Left lung (tissue), 14 donors: ENCODE measurements at places on chromosomes 1 and 21. TPM values are rescaled to one million over a fixed set of nuclear protein-coding genes. Genes with fewer than 3 reads are reported as not detected.

DNA sequence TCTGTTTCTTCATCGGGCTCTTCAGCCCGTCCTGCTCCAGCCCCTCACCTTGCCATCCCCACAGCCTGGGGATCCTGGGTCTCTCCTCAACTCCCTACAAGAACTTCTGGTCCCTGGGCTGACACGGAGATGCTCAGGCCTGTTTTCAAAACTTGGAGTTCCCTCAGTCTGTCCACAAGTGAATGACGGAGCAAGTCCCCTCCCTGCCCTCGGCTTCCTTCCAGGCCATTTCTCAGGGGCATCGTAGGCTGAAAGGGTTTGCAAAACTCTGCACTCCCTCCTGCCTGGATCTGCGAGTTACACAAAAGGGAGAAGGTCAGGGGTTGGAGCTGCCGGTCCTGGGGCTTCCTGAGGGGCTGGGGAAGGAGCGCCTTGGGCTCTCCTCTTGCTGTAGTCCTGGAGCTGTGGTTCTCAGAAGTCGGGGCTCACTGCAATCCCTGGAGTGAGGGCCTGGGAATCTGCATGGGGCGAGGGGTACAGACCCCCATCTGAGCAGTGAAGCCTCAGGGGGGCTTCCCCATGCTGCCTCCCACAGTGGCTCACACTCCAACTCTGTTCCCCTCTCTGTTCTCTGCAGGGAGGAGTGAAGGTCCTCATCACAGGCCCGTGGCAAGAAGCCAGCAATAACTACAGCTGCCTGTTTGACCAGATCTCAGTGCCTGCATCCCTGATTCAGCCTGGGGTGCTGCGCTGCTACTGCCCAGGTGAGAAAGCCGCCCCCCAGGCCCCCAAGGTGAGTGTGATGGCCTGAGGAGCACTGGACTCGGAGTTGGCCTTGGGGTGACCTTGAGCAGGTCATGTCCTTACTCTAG lies 100.6 kb upstream of the VAMP3 start:
- H3K36me3 ChIP-seq, result no peaks in the 10 kb centered on the region
- no peak for DNase-seq
- no peak overlapping the region for H3K4me3 ChIP-seq
- H3K4me1 ChIP-seq, result no peaks in the 10 kb centered on the region
- H3K27ac ChIP-seq, result no peak overlapping the region

The LDLRAD2 gene
- 5.7 TPM for polyA plus RNA-seq

DNA sequence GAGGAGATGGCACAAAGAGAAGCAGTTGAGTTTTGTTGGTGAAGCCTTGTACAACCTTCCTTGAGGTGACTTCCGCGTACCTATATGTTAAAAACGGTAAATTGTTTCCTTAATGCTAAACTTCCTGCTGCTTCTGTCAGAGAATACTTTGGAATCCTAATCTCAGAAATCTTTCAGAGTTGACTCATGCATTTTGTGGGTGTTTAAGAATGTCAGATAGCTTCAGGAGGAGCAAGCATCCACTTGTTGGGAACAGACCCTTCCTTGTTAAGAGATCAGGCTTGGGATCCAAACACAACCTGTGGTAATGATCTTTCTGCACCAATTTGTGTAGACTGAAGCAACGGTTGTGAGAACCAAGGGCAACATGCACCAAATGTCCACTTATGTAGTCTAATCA lies 29.5 kb downstream of the AK4 start:
- no peaks in the 10 kb centered on the region for H3K36me3 ChIP-seq
- DNase-seq, result no peak
- no peaks in the 10 kb centered on the region for H3K27me3 ChIP-seq
- H3K4me1 ChIP-seq, result peaks cover 38% of the 10 kb centered on the region
- no peak overlapping the region for H3K27ac ChIP-seq
- H3K4me3 ChIP-seq, result no peak overlapping the region

GRCh38 chr1:160222546-160222945 lies 17.4 kb downstream of the PEA15 start:
- no peak overlapping the region for H3K4me3 ChIP-seq
- H3K36me3 ChIP-seq, result no peaks in the 10 kb centered on the region
- H3K27ac ChIP-seq, result no peak overlapping the region
- no peaks in the 10 kb centered on the region for H3K27me3 ChIP-seq
- DNase-seq, result no peak
- no peaks in the 10 kb centered on the region for H3K4me1 ChIP-seq

GRCh38 chr1:39346872-39347271 lies 142.4 kb downstream of the MACF1 start:
- no peaks in the 10 kb centered on the region for H3K4me1 ChIP-seq
- peaks cover 5% of the 10 kb centered on the region for H3K36me3 ChIP-seq
- no peak overlapping the region for H3K4me3 ChIP-seq
- no peaks in the 10 kb centered on the region for H3K27me3 ChIP-seq
- DNase-seq, result no peak

DNA sequence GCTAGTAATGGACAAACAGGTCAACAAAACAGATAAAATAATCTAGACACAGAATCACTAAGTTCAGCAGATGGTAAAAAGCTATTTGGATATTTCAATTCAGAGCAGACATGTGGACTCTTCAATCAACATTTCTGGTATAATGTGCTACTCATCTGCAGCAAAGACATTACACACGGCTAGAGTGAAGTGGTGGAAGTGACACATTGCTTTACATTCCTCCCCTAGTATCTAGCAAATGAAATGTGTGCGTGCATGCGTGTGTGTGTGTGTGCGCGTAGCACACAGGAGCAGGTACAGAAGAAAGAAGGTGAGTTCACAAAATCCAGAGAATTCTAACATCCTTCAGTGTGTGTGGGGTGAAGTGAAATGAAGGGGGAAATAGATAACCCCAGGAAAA lies 8.3 kb downstream of the AHCTF1 start:
- H3K27me3 ChIP-seq, result no peaks in the 10 kb centered on the region
- H3K27ac ChIP-seq, result no peak overlapping the region
- H3K4me1 ChIP-seq, result peaks cover 38% of the 10 kb centered on the region
- no peak overlapping the region for H3K4me3 ChIP-seq

The IL10 gene
- 0.63 TPM for polyA plus RNA-seq

DNA sequence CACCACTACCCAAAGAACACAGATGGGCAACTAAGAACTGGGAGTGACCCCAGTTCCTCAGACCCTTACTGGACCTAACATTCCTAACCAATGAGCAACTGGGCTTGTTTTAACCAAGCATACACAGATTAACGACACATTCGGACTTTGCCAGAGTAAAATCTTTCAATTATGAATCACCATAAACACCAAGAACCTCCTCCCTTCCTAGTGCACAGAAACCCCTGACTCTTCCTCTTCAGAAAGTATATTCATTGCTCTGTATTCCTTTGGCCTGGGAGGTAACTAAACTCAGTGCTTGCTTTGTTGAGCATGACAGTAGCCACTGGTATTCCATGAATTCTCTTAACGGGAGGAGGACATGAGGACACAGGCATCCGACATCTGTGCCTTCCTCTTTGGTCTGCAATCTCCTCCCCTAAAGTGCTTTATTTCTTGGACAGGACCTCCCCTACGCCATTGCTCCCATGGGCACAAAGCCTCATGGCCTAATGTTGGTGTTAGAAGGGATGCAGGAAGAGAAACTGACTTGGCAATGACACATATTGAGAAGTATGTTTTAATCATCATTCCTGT lies 42.7 kb downstream of the SEC16B start:
- H3K36me3 ChIP-seq, result no peaks in the 10 kb centered on the region
- no peaks in the 10 kb centered on the region for H3K27me3 ChIP-seq
- DNase-seq, result no peak

- H3K36me3 ChIP-seq, result no peaks in the 10 kb centered on the region
- no peaks in the 10 kb centered on the region for H3K4me1 ChIP-seq
- no peak overlapping the region for H3K4me3 ChIP-seq
- no peak for DNase-seq
Measured at GRCh38 chr1:29527314-29528004, 291.1 kb downstream of the PTPRU start.

- DNase-seq, result no peak
- H3K27ac ChIP-seq, result no peak overlapping the region
- H3K36me3 ChIP-seq, result no peaks in the 10 kb centered on the region
- H3K4me3 ChIP-seq, result no peak overlapping the region
Measured at GRCh38 chr1:248627971-248628844, 6.7 kb downstream of the OR2T11 start.
